ENCODE measurements at places on chromosomes 2 and 18.

GRCh38 chr2:226892729-226893128 is 56.9 kb downstream of the RHBDD1 start:
- no peak for DNase-seq

GRCh38 chr2:197878792-197879191 is 74.4 kb downstream of the PLCL1 start:
- no peak for DNase-seq

DNA sequence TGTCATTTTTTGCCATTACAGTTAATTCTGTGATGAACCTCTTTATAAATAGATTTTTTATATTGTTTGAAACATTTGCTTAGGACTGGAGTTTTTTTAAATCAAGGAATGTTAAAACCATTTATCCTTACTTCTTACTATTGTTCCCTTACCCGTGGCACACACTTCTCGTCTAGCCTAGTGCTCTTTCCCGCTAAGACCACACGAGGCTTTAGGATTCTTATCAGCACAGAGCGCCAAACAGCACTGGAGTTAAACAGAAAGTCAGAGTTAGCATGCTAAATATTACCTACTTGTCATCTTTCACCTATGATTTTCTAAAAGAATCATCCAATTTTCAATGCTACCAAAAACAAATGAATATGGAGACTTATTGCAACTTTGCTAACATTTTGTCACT is 112.6 kb downstream of the TMEFF2 start:
- DNase-seq: no peak

- DNase-seq: no peak
Measured at GRCh38 chr2:60216452-60216995, 336.9 kb downstream of the BCL11A start.

GRCh38 chr2:238260883-238261282 is 21.0 kb upstream of the HES6 start:
- no peak for DNase-seq

DNA sequence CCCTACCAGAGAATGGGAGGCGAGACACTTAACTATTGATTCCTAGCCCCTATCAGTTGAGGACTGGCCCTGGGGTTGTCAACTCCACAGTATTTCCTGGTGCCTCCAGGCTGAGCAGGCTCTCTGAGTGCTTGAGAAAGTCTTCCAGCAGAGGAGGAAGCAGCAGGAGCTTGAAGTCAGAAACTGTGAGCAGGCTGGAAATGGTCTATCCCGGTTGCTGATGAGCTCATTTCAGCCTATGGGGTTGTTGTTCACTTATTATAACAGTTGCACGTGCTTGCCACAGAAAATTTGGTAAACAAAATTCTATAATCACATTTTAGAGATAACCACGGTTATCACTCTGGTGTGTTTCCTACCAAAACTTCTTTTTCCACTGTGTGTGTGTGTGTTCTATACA is 254.7 kb upstream of the THUMPD2 start:
- DNase-seq: no peak

DNA sequence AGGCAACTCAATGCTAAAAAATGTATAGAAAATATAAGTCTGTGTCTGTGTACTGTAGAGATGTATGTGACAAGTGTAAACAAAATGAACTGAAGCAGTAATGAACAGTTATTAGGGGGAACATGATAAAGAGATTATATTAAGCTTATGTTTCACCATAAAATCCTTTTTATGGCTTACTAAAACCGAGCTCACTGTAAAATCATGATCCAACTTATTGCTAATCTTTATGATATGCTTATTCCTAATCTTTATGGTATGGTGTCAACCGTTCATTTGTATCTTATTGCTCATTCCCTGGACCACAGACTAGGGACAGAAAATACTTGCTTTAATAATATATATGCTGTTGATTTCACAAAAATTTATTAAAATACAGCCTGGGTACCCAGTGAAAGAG is 62.1 kb downstream of the TNFRSF11A start:
- no peak for DNase-seq

DNA sequence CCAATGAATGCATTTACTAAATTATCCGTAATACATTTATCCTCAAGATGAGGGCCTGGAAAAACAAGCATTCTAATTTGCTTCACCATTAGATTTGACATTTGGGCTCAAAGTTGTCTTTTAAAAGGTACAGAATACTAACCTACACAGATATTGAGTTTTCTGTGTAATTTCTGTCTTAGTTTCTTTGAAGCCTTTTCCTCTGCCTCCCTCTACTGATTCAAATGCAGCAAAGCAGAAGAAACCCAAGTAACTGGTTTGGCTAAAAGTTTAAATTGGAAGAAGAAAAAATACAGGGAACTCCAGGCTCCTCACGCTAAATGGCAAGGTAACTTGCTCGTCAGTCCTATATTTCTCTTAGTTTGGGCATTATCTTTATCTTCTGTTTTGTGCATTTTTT is 53.3 kb upstream of the SLC5A7 start:
- DNase-seq: no peak

DNA sequence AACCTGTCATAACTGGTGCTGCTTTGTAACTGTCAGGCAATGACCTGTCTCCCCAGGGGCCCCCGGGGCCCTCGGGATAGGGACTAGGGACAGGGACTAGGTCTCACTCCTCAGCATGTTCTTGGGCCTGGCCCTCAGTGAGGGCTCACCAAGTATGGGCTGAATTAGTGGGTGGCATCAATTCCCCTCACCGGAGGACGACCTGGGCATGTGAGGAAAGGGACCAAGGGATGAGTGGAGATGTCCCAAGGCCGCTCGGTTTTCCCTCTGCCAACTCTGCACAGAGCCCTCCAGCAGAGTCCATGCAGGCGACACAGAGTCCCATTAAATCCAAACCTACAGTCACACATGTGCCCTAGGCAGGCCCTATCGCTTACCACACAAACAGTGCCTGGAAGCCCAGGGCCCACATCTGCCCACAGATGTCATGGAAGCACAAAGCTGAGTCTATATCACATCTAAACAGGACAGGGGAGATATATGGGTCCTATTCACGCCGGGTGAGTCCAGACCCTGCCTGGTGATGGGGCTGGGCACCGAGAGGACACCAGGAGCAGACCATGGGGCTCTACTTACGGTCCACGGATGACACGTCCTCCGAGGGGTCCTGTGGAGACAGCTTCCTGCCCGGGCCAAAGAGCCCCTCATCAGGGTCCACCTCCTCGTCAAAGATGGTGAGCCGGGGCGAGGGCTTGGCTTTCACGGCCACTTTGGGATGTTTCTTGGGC is 26.6 kb downstream of the HS1BP3 start:
- no peak for DNase-seq

DNA sequence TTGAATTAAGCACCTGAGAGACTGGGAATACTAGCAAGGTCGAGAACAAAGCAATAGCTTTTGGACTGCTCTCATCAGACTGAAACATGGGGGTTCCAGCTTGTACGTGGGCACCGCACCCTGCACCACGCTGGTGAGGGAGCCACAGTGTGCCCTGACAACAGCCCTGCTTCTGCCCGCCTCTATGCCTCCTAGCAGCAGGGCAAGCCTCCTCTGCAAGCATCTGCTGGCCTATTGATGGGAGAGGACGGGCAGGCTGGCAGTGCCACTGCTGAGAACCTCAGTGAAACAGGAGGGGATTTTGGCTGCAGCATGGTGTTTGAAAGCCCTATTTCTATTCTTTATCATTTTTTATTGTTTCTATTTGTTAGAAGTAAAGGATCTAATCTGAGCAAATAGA is 146.1 kb upstream of the OTOS start:
- no peak for DNase-seq

- DNase-seq: no peak
Measured at GRCh38 chr2:215528555-215528954, 92.7 kb upstream of the FN1 start.

GRCh38 chr18:49510393-49511115 is 23.5 kb upstream of the C18orf32 start:
- DNase-seq: no peak

GRCh38 chr2:218123986-218124385 is 1.8 kb upstream of the CXCR2 start:
- no peak for DNase-seq

DNA sequence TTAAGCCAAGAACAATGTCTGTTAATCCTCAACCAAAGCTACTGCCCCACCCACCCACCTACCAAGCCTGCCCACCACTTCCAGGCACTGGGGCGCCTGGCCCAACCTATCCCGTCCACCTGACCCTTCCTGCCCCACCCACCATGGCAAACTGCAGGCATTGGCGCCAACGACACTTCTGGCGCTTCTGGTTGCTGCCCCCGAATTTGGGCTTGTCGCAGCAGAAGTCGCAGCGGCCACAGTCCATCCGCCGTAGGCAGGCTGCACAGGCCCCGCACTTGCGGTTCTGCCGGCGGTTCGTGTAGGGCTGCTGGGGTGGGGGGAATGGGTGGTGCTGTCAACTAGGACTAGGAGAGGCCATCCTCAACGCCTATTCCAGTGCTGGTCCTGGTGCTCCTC is 7.3 kb downstream of the MBD1 start:
- no peak for DNase-seq

DNA sequence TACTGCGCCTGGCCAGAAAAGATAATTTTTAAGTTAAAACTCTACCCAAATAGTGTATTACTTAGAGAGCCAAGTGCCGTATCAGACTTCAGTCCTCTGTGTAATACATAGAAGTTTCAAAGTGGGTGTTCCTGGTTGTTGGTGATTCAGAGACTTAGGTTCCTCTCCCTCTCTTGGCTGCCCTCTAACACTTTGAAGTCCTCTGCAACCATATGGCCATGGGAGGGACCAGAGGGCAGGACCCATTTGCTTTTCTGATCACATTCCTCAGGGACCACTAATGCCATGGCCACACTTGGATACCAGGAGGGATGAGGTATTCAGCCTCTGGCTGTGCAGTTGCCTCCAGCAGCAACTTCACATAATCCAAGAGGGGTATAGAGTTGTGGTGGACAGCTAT is 131.5 kb downstream of the CAPN13 start:
- no peak for DNase-seq

- DNase-seq: no peak
Measured at GRCh38 chr2:44707945-44708660, 233.4 kb upstream of the SIX3 start.

DNA sequence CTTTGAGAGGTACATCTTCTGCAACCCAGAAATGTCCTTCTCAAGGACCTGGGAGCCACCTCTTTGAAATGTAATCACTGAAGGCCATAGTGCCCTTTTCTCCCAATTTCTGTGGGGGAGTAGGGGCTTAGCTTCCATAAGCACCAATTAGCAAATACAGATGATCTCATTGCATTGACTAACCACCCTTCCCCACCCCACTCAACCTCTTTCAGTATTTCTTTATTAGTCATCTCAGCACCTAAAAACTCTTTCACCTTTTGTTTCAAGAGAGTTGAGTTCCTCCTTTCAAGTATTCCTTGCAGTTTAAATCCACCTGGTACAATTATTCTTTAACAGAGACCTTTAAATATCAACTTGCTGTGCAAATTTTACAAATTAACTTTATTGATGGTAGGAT is 1011.8 kb upstream of the CDH2 start:
- DNase-seq: no peak

DNA sequence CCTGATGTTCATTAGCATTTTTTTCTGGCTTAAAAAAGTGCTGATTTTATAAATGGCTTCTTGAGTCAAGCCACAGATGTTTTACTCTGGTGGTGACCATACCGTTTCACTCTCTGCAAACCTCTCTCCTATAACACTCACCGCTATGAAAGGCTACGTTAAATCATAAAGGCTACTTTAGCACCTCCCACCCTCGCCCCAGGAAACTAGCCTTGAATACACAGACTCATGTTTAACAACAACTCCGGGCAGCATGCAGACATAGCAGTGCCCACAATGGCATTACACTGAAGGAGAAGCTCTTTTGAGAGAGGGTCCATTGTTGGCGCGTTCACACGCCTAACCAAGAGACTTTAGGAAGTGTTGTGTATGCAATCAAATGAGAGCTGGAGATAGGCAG is 5.6 kb downstream of the MYT1L start:
- DNase-seq: no peak

DNA sequence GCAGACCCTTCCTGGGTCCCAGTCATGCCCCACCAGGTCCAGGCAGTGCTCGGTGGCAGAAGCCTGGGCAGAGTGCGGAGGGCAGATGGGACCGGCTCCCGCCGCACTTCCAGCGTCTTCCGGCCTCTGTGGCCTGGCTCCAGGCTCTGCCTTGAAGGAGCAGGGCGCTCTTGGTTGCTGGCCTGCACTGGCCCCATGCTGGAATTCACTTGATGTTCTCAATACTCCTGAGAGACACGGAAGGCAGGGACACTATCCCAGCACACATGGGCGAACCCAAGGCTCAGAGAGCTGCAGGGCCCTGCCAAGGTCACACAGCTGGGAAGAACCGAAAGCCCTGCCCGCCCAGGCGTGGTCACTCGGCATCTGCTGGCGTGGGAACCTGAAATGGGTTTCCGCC is 87.6 kb upstream of the ODC1 start:
- DNase-seq: no peak

- no peak for DNase-seq
Measured at GRCh38 chr18:79043288-79043687, 25.9 kb upstream of the ATP9B start.

GRCh38 chr18:23568281-23569138 is 17.8 kb downstream of the NPC1 start:
- DNase-seq: no peak

DNA sequence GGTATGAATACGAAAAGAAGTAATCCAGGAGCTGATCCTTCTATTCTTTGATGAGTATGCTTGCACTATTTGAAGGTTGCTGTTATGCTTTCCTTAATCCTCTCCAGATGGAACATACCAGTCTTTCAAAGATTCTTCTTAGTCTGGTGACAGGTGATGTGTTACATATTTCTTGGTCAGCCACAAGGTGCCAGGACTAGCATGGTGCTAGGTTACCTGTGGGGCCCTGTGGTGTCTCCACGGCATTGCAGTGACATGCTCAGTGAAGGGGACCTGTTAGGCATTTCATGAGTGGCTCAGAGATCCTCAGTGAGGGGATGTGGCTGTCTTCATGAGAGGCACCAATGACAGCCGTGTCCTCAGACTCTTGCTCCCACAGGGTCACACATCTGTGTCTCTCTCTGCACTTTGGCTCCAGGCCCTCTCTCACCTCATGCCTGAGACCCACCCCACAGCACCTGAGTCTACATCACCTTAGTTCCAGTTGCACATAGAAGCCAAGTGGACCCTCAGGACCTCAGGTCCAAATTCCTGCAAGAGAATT is 13.1 kb upstream of the RAB31 start:
- DNase-seq: no peak

DNA sequence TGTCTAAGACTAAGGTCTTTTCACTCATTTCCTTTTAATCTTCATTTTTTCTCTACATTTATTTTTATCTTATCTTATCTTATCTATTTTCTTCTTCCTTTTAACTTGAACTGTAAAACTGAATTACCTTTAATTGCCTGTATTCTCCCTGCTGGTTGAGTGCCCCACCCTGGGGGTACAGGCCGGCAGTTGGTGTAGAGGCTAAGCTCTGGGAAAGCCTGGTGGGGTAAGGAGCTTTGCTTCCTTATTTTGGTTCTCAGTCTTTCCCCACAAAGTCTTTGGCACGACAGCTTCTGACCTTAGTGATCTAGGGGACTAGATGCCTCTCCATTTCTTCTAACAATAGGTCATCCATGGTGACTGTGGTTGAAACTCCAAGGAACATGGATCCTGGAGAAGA is 26.8 kb upstream of the HAAO start:
- no peak for DNase-seq
